GM06990 (cell line): ENCODE measurements at places on chromosomes 16 and 17.

DNA sequence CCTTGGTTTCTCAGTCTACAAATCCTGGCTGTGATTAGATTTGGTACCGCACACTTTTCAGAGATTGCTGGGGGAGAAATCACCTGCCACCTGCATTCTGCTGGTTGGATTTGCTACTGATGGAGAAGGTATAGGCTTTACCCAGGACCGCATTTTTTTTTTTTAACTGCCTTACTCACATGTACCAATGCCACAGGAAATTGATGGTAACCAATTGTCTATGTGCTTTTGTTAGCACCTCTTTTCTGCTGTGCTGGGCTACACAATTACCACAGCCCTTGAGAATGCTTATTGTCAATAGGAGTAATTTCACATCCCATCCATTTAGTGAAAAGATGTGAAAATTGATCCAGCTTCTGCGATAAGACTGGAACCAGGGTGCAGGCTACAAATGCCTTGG lies 74.4 kb upstream of the TANC2 start:
- DNase-seq, result no peak

DNA sequence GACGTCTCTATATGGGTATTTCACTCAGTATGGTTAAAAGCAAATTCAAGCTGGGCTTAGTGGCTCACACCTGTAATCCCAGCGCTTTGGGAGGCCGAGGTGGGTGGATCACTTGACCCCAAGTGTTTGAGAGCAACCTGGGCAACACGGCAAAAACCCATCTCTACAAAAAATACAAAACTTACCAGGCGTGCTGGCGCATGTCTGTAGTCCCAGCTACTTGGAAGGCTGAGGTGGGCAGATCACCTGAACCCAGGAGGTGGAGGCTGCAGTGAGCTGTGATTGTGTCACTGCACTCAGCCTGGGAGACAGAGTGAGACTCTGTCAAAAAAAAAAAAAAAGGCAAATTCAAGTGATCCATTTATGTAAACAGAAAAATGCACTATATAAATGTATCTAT lies 1.3 kb upstream of the TNFRSF17 start:
- no peak for DNase-seq

DNA sequence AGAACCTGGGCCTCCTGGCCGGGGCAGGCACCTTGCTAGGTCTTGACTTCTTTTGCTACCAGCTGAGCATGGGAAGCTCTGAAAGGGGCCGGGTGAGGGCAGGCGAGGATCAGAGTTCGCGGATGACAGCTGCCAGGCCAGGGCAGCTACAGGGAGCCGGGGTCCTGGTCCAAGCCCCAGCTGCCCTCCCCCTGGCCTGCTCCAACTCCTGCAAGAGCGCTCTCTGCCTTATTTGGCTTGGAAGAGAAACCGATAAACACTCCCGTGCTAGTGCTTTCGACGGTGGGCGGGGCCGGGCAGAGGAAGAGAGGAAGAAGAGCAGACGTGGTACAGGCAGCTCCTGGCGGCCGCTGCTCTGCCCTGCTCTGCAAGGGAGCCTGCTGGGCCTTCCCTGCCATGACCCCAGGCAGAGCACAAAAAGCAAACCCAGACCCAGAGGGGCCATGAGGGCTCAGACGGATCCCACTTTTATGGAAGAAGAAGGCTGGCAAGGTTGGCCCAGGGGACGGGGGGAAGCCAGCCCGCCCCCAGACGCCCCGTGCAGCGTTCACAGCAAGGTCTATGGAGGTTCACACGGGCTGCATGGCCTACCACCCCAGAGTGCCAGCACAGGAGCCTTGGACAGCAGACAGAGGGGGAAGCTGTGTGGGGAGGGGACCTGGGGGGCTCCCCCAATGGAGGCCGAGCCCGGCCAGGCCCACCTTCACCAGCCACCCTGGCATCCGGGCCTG lies 25.6 kb downstream of the PIEZO1 start:
- no peak for DNase-seq

DNA sequence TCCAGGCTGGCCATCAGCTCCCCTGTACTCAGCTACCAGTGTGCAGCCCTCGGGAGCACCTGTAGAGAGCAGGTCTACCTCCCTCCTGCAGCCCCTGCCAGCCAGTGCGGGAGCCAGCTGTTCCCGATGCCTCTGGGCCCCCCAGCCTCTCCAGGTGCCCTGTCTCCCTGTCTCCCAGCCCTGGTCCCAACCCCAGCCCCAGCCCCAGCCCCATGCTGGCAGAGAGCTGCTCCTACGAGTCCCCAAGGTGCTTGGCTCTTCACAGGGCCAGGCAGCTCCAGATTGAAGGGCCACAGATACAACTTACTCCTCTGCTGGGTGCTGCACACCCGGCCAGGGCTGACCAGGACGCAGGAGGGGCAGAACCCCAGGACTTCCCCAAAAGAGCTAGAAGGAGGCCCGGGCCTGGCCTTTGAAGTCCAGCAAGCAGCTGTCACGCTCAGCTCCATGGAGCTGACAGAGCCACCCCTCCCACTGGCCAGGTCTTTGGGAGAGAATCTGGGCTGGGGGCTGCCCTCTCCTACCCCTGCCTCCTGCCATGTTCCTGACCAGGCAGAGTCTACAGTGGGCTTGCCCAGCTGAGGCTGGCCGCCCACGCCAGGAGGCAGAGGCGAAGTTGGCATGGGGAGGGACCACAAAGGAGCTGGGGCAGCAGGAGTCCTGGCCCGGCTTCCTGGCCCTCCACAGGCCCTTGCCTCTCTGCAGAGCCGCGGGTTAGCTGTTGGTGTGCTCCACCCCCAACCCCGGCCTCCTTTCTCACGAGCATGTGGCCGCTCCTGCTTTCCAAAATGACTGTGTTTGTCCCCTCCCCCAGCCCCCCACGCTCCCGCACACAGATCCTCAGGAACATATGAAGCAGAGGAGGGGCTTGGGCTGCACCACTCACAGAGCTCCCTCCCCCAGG lies 9.5 kb upstream of the ADAM11 start:
- DNase-seq, result no peak

- no peak for DNase-seq
Measured at GRCh38 chr16:85400305-85401205, 212.6 kb upstream of the GSE1 start.

DNA sequence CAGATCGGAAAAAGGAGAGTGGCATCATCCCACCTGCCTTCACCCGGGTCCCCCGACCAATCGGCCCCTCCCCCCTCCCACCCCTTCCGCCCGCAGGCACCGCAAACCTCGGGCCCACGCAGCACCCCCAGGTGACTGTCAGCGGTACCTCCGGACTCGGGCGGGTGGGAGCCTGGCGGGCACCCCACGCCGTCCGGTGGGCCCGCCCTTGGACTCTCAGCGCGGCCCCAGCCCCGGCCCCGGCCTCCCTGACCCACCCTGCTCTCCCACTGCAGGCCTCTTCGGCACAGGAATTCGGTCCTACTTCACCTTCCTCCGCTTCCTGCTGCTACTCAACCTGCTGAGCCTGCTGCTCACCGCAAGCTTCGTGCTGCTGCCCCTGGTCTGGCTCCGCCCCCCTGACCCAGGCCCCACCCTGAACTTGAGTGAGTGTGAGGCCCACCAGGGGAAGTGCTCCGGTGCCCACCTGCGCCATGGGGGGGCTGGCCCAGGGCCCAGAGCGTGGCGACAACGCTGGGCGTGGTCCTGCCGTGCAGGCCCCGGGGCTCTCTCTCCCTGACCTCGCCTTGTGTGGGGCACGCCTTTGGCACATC lies 1.6 kb downstream of the TMC8 start:
- peak; percentile 87 for DNase-seq

GRCh38 chr17:50099003-50099402 lies 3.9 kb downstream of the PDK2 start:
- no peak for DNase-seq

- DNase-seq, result no peak
Measured at GRCh38 chr16:22694887-22695382, 119.0 kb upstream of the HS3ST2 start.

- DNase-seq, result no peak
Measured at GRCh38 chr16:50572700-50573099, 24.5 kb downstream of the NKD1 start.

GRCh38 chr16:12083631-12084030 lies 107.1 kb downstream of the SNX29 start:
- DNase-seq, result no peak

DNA sequence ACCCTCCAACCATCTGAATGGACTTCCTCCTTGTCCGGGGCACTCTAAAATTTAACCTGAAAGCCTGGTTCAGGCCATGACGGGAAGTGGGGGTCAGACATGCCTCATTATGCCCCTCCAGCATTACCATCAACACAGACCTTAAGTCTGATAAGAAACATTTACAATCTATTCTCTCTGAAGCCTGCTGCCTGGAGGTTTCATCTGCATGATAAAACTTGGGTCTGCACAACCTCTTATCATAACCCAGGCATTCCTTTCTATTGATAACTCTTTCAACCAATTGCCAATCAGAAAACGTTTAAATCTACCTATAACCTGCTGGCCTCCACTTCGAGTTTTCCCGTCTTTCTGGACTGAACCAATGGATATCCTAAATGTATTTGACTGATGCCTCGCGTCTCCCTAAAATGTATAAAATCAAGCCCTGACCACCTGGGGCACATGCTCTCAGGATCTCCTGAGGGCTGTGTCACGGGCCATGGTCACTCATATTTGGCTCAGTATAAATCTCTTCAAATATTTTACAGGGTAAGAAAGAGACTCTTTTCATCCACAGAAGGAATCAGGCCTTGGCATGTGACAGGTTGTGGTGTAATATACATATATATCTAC lies 45.6 kb downstream of the LYRM1 start:
- DNase-seq, result no peak

DNA sequence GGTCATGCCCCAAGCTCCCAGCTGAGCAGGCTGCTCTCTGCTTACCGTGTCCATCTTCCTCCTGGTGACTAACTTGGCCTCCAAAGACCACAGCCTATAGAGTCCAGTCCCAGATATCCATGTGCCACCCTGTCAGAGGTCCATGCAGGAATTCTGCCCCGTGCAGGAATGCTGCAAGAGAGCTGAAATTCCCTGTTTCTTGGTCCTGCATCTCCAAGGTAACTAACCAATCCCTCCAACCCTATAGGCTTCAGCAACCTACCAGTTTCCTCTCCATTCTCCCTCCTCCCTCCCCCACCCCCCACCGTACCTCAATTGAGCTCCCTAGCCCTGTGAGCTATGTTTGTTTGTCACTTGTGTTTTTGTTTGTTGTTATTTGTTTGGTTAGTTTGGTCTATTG lies 9.6 kb upstream of the MKS1 start:
- no peak for DNase-seq

DNA sequence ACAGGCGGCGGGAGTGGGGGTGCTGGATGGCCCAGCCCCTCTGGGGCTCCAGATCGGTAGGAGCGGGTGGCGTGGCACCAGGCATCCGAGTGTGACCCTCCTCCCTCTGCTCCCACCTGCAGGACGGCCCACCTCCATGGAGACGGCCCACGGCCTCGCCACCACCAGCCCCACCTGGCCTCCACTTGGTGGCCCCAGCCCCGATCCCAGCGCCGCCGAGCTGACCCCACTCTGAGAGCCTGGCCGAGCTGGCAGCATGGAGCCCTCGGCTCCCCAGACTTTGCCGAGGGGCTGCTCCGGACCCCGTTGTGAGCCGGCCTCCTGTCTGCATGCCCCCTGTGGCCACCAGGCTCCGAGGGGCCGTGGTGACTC lies 4.7 kb upstream of the NUDT16L1 start:
- DNase-seq, result no peak

- peak; percentile 20 for DNase-seq
Measured at GRCh38 chr17:43171586-43172487, 823 bp downstream of the NBR1 start.

DNA sequence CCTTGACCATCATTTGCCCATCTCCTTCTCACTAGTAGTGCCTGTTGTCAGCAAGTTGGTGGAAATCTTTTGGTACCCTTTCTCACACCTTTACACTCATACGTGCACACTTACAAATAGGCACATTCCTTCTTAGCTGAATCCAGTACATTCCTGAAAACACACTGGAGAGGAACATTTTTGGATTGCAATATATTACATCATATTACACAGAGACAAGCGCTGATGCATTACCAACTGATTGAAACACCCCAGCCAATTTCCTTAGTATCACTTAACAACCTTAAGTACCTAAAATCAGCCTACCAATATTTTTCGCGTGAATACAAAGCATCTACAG lies 64.1 kb downstream of the PLCG2 start:
- no peak for DNase-seq

GRCh38 chr17:40311575-40311974 lies 2.6 kb downstream of the RARA start:
- no peak for DNase-seq

DNA sequence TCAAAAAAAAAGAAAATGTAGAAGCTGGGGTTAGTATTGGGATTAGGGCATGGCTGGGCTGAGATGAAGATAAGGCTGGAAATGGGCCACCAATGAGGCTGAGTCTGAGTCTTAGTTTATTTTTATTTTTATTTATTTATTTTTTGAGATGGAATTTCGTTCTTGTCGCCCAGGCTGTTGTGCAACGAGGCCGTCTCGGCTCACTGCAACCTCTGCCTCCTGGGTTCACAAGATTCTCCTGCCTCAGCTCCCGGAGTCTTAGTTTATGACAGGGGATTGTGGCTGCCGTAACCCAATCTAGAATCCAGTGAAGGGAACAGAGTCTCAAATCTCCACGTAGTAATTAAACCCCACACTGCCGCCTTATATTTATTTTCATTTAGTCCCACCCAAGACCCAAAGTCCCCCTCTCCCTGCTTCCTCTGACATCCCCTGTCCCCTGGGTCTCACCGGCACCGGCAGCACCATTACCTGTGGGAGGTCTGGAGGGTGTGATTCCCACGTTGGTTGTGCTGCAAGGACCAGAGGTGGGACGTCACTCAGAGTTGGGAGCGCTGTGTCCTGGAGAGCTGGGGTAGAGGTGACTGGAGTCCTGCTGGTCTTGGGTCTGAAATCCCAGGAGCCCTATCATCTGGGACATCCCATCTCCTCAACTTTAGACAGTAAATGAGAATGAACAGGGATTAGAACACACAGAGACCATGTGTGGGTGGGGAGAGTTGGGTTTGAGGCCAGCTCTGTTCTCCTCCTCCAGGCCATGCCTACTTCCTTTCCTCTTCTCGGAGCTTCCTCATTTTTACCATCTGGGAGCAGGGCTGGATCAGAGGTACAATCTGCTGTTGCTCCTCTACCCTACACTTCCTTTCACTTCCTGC lies at the start of gene CLEC10A:
TSS of gene CLEC10A (minus strand) at position 671 of the 875 bp plus-strand sequence. CDS start 1,439 bp downstream, outside the sequence.
- DNase-seq, result no peak

DNA sequence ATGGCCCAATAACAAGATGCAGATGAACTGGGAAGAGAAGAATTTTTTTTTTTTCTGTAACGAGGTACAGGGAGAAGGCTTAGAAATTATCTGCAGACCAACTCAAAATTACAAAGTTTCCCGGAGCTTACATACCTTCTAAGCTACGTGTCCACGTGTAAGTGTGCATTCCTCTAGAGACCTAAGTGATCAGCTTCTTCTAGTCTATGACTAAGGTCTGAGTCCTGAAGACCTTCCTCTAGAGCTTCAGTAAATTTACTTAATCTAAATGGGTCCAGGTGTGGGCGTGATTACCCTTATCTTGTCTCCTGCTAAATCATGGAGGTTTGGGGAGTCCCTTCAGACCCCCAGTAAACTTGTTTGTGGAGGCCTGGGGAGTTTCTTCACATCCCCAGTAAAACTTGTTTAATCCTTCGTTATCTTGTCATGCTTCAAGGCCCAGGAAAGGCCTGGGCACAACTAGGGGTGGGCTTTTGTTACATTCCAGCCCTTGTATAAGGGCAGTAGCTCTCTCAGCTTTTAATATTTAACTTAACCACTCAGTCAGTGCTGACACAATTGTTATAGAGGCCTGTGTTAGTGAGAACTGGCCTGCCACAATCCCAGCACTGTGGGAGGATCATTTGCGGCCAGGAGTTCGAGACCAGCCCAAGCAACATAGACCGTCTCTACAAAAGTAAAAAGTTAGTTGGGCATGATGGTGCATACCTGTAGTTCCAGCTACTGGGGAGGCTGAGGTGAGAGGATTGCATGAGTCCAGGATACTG lies 342.3 kb downstream of the SNX29 start:
- no peak for DNase-seq

- no peak for DNase-seq
Measured at GRCh38 chr17:40004072-40004471, 11.2 kb upstream of the CSF3 start.
